Stimulated activated CD8-positive, alpha-beta memory T cell treated with anti-CD3 and anti-CD28 coated beads, Interleukin-4, amount 100 ng/mL, for 24 hours (primary cell): ENCODE measurements at places on chromosomes 12 and 14.

DNA sequence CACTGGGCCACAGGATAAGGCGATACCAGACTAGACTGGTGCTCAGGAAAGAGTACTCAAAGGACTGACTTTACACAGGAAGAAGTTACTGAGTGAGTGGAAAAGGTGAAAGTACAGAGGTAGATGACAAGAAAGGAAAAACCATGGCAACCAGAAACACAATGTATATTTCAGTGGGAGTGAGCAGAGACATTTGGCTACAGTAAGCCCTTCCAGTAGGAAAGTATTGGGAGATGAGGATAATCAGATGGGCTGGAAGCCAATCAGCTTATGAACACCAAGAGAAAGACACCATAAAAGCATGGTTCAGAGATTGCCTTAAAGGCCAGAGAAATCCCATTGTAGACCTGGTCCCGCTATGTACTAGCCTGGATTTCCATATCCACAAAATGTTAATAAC, 51.6 kb downstream of the TMTC1 start:
- DNase-seq: no peak

DNA sequence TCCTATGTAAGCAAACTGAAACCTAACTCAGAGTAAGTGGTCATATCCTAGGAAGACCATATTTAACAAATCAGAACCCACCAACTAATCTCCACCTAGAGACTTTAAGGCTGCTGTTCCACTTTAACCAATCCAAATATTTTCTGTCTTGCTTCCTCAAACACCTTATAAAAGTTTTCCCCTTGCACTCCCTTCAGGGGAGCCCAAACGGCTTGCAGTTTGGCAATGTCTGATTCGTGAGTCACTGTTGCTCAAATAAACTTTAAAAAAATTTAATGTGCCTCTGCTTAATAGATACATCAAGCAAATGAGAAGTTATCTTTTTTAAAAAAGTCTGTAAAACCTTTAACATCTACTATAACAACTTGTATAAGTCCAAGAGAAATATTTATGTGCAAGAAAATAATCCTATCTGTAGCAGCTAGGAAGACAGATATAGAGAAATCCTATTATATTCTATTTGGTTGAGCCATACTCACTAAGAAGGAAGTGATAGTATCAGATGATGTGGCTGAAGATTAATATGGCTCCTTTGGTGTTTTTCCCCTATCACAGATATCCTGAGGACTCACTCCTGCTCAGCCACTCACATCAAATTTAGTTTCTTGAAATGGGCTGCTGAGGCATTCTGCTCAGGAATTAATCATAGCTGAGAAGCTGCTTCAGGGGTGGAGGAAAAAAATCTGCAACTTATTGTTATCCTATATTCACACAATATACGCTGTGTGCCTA, 65.1 kb upstream of the DUSP6 start:
- no peak for DNase-seq

GRCh38 chr12:2324387-2324786, 271.6 kb downstream of the CACNA1C start:
- no peak for DNase-seq

DNA sequence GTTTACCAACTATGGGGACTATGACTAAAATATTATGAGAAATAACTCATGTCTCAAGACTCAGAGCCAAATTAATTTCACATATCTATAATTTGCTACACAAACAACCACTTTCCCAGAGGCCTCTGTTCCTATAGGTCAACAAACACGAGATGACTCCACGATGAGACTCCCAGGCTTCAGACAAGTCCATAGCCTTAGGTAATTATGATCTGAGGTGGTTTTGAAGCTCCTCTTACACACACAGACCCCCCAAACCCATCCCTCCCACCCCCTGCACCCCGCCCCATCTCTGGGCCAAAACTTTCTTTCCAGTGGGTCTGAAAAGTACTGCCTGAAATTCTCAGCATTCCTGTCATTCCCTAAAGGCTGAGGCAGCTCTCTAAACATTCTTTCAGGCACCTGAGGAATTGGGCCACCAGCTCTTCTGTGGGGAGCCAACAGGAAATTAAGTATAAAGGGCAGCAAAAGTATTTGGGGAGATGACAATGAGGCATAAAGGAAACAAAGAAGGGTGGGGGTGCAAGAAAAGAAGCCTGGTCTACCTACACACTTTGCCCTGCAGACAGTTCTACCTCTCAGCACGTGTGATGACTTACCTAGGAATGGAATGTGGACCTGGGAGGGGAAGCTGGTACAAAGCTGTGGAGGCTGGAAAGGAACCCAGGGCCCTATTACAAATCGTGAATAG, 143.6 kb downstream of the PAWR start:
- no peak for DNase-seq

DNA sequence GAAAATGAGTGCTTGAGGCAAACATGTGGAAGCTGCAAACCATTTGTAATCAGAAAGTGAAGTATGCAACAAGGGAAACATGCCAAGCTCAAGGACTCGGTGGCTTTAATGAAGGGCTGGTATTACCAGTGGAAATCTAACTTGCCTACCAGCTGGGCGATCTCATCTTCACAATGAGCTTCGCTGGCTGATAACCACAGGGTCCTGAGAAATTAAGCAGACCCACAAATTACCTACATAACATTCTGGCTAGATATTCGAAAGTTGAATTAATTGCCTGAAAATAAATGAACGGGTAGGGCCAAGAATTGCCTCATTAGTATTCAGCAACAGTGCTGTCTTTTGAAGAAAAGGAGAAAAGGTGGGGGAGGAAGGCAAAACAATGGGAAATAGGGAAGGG, 439.4 kb downstream of the PDZRN4 start:
- DNase-seq: no peak

DNA sequence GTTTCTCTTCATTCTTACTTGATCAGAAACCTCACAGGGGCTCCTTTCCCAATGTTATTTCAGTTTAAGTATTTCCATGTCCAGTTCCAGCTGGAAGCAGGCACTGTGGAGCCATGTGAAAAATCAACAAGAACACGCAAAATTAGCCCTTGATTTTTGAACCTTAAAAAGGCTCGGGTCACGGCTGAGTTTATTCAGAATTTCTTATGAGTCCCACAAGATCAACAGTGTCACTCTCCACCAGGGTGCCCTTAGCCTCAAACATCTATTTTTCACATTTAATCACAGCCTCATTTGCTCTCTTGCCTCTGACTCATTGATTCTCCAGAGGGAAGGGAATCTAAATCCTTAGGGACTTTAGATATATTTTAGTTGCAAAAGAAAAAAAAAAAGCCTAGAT, 157.7 kb upstream of the AVPR1A start:
- no peak for DNase-seq

DNA sequence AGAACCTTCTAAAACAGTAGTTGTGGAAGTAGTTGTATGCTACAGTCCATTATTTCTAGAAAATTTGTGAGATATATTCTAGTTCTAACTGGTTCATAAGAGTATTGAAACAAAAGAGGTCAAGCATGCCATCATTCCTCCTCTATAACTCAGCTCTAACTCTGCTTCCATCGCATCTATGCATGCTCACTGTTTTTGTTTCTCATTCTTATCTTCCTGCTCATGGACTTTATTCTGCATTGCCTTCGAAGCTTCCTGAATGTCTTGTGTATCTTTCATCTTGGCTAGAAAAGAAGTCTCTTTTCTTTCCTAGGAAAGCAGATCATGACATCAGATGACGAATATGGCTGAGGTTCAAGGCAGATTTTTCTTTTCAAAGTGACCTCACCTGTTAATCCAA, 402 bp downstream of the LMNTD1 start:
- no peak for DNase-seq

DNA sequence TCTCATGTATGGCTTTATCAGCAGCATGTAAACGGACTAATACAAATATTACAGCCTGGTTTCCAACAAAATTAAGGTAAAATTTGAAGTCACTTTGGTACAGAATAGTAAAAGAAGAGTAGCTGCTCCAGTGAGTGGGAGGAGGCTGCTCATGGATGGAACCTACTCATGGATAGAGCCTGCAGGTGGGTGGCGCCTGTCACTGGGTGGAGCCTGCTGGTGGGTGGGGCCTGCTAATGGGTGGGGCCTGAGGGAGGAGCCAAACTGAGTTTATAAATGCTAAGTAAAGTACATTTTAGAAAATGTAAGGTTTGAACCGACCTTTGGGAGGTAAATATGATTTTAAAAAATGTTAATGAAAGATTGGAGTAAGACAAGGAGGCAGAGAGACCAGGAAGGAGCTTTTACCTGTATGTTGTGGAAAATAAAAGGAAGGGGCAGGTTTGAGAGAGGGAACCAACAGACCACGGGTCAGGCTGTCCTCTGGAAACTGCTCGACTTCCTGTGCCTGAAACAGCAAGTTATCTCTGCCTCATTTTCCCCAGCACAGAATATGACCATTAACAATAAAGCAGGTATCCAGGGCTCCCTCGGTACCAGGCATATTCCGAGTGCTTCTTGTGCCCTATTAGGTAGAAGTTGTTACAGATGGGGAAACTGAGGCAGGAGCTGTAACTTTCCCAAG, 55.9 kb upstream of the SEL1L start:
- no peak for DNase-seq

DNA sequence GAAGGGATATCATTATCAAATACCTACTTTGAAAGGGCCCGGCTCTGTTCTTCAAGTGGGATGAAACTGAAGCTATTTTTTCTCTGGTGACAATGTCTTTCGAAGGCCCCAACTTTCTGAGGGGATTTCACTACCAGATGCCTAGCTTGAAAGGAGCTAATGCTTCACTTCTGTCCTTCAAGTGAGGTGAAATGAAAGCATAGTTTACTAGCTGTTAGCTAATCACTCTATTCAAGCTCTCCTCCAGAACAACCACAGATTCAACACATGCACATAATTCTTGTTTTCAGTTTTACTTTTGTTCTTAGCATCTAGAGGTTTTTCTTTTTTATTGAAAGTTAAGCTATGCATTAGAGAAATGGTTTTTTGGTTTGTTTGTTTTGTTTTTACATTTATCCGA, 571.4 kb downstream of the NOVA1 start:
- no peak for DNase-seq
